ENCODE measurements at places on chromosomes 7 and 10.

- no peak for DNase-seq
Measured at GRCh38 chr10:91629715-91630549, 2.9 kb downstream of the PPP1R3C start.

DNA sequence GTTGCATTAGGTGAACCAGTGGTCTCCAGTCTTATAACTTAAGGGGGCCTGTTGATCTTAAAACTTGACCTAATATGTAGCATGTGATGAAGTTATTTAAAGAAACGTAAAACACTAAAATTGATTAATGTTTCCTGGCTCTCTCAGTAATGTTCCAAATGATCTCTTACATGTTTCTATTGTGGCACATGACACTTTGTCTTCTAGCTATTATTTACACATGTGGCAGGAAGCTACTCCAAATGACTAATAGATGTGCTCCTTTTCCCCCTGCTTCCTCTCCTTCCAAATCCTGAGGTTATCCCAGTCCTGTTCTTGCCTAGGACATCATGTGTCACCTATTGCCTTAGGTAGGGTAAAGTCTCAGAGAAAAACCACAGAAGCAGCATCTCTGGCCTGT lies 89.4 kb downstream of the FAS start:
- no peak for DNase-seq

DNA sequence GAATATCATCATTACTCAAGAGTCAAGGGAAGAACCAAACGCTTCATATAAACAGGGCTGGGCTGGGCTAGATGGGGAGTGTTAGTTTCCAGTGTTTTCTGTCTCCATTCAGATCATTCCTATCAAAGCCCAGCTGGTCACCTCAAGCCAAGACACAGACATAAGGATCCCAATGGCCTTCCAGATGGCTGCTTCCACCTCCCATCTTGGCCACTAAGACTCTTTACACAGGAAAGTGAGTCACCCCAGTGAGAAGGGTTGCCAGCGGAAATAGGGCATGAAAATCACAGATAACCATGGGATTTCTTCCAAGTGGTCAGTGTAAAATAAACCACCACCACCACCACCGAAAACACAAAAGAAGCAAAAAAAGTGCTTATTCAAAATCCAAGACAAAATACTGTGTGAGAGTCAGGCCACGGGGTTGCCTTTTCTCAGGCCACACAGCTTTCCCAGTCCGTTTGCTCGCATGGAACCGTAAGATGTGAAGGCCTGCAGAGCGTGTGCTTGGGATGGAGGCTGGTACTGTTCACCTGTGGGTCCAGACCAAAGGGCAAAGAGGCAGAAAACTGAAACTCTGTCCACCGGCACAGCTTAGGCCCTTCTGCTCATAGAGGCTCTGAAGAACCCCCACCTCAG lies 5.6 kb downstream of the PRSS2 start:
- DNase-seq, result peak; percentile 9

DNA sequence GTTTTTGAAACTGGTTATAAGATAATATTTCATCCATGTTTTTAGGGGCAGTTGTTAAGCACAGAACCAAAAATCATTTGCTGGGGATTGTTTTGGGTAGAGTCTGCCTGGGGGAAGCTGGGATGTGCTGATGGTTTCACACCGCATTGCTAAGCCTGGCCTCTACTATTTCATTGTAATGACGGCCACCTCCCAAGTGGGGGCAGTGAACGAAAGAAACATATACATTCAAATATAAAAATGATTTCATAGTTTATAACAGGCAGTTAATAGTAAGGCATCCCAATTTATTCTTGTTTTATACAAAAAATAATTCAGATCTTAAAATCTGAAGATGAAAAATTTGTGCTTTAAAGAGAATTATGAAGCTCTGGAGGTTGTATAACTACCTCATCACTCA lies 750.8 kb downstream of the REEP3 start:
- no peak for DNase-seq

GRCh38 chr7:98178762-98179490 lies 32.3 kb upstream of the BHLHA15 start:
- no peak for DNase-seq

DNA sequence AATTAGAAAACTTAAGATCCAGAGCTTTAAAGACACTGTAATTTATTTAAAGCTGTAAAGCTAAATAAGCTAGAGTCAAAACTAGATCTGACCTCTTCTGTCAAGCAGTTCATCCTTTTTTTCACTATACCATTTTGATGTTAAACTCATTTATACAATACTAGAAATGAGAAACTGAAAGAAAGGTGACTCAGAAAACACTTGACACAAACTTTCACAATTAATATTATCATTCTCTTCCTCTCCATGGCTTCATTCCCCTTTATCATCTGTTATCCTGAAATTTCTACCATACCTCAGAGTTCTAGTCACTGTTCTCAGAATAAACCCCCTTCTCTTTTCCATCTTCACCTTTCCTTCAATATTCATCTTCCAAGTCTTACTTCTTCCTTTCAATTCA lies 1.3 kb downstream of the FIGNL1 start:
- DNase-seq, result no peak

DNA sequence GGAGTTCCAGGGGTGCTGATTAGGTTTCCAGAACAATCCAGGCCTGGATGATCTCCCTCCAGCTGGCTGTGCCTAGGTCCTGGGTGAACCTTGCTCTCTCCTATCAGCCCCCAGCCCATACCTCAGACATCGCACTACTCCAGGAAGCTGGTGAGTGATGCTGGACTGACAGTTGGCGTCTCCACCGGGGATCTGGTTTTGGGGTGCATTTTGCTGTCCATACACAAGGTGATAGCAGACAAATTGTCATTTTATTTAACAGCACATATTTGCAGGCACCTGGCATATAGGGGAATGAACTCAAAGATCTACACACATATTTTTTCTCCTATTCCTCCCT lies 601.2 kb downstream of the LRMDA start:
- DNase-seq, result no peak

DNA sequence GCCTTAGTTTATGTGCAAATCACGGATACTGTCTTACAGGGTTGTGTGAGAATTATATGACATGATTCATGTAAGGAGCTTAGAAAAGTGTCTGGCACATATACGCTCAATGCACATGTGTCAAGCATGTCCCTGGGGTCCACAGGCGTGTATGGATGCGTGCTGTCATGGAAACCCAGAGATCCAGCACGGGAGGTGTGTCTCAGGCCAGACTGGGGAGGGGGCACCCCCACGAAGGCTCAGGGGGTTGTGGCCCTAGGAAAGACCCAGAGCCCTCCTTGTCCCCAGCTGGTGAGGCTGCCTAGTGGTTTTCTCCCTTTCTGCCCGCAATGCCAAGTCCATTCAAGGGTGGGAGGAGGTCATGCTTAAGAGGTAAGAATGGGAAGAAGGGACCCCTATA lies 9.1 kb downstream of the BTBD16 start:
- DNase-seq, result no peak

- DNase-seq, result no peak
Measured at GRCh38 chr10:77539147-77539935, 98.3 kb downstream of the KCNMA1 start.

GRCh38 chr7:145698526-145699262 lies 417.9 kb upstream of the CNTNAP2 start:
- DNase-seq, result no peak

DNA sequence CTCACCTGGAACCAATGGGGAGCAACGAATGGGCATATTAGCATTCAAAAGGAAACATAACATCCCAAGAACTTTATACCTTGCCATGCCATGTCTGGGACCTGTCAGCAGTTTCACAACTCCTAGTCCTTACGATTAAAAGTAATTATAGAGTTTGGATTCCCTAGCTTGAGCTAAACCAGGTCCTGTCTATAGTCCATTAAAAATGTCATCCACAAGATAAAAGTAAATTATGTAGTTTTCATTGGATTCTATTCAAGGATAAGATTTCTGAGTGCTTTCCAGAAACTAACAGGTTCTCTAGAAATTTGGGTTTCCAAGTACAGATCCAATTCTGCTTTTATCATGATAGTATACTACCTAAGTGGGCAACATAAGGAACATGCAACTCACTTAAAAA lies 163.6 kb upstream of the PTN start:
- DNase-seq, result no peak

- no peak for DNase-seq
Measured at GRCh38 chr10:113397047-113397446, 155.8 kb upstream of the HABP2 start.

GRCh38 chr10:34444223-34445183 lies 370.6 kb downstream of the PARD3 start:
- DNase-seq, result no peak

DNA sequence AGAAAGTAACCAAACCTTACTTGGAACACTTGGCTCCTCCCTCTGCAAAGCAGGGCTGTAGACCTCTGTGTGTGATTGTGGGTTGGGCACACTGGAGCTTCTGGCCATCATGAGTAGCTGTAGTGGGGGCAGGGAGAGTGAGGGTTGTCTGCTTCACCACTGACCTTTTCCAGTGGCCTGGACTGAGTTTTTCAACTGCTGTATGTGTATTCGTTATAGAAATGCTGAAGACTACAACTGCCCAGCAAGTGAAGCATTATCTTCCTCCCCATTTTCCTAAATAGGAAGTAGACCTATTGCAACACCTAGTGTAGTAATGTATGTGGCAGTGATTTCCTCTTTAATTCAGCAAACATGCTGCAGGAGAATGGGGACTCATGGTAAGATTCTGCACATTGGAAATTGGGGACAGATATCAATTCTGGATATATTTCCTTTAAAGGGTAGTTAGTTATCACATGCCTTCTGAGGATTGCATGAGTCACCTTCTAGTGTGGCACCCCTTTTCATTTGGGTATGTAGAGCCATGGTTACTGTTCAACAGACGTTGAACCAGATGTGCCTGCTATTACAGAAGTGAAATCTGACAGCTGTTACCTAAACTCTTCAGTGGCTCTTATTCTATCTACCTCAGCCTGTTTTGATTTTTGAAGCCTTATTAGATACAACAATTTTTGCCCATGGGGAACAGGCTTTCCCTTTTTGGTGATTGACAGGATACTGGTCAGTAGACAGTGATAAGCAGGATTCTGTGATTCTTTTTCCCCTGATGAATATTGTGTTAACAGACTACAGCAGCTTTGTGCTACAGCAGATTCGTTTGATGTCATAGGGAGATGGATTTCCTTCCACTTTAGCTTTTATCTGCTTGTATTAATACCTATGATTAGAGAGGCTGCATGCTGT lies 130.9 kb downstream of the SND1 start:
- DNase-seq, result peak; percentile 40

- DNase-seq, result peak; percentile 77
Measured at GRCh38 chr10:110311357-110311949, 6.7 kb upstream of the SMNDC1 start.

- DNase-seq, result no peak
Measured at GRCh38 chr7:17302575-17303142, 4.2 kb downstream of the AHR start.

DNA sequence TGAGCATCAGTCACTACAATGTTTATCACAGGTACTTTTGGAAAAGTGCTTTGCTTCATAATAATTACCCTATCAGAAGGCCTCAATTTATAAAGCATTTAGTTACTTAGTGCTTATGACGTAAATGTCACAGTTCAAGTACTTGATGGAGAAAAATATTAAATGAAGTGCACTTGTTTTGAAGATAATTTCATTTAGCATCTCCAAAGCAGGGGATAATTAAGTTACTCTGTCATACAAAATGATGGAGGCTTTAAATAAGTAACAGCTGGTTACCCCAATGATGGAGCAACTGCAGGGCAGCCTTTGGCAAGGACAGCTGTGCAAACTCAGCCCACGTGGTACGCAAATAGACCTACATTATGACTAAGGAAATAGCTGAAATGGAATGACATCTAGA lies 768.8 kb downstream of the GRM8 start:
- peak; percentile 93 for DNase-seq

GRCh38 chr7:66255534-66256100 lies 50.5 kb downstream of the TPST1 start:
- DNase-seq, result no peak

DNA sequence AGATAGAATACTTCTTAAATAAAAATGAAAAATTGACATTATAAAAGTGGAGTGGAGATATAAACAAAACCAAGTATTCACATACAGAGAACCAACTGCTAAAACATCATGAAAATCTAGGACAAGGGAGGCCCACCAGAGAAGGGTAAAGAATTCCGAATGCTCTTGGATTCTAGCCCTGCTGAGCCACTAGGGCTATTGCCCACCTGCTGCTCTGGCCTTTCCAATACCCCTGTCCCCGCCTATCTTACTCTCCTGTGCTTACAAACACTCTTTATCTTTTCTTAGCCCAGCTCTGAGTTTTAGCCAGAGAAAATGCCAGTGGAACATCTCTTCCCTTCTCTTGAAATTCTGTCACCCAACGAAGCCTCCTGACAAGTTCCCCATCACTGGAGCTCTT lies 100.3 kb downstream of the MACC1 start:
- DNase-seq, result no peak

- no peak for DNase-seq
Measured at GRCh38 chr7:139845443-139845805, 16.4 kb downstream of the TBXAS1 start.

GRCh38 chr10:78025685-78026364 lies 3.5 kb downstream of the POLR3A start:
- no peak for DNase-seq

DNA sequence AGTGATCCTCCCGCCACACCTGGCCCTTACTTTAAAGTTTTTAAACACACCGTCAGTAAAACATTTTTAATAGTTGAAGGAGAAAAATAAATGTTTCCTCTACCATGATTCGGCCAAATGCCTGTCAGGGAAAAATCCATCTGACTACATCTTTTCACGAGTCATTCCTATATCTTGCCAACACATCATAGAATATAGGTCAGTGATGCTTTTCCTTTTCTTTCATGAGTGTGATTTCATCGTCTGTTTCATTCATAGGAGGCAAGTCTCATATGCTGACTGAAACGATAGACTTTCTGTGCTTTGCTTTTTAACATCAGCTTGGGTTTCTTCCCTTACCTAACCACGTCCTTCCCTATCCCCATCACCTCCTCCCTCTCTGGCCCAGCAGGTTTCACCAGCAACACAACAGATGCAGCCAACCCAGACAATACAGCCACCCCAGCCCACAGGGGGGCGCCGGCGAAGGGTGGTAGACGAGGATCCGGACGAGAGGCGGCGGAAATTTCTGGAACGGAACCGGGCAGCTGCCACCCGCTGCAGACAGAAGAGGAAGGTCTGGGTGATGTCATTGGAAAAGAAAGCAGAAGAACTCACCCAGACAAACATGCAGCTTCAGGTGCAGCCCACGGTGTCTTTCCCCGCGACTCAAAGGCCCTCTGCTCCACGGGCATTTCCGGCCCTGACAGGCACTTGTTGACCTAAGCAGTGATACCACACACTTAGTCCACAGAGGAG lies 149.2 kb downstream of the TRIL start:
- no peak for DNase-seq
